Stimulated activated CD4-positive, alpha-beta T cell treated with anti-CD3 and anti-CD28 coated beads, Interleukin-4, amount 100 ng/mL, for 4 hours (primary cell): ENCODE measurements at places on chromosomes 16 and 17.

- DNase-seq = no peak
Observed at GRCh38 chr17:75406222-75406615, 741 bp upstream of the GRB2 start.

- no peak for DNase-seq
Observed at GRCh38 chr17:78458736-78459335, 80.4 kb downstream of the PGS1 start.

DNA sequence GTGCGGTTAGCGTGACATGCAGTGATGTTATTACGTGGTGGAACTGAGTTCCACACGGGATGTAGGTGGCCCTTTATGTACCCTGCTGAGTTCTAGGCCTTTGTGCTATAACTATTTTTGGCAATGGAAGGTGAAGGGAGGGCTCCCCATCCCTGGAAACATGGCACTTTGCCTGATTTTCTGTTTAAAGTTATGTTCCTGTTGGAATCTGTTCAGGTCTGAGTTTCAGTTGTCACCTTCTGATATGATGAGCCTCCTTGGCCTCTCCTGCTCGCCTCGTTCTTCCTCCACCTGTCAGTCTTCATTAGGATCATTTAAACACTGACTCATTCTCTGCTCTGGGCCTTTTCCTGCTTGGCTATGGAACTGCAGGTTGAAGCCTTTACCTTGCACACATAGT is 200.6 kb downstream of the FTO start:
- DNase-seq = no peak

GRCh38 chr16:74896389-74897370 is 88.2 kb downstream of the WDR59 start:
- no peak for DNase-seq

DNA sequence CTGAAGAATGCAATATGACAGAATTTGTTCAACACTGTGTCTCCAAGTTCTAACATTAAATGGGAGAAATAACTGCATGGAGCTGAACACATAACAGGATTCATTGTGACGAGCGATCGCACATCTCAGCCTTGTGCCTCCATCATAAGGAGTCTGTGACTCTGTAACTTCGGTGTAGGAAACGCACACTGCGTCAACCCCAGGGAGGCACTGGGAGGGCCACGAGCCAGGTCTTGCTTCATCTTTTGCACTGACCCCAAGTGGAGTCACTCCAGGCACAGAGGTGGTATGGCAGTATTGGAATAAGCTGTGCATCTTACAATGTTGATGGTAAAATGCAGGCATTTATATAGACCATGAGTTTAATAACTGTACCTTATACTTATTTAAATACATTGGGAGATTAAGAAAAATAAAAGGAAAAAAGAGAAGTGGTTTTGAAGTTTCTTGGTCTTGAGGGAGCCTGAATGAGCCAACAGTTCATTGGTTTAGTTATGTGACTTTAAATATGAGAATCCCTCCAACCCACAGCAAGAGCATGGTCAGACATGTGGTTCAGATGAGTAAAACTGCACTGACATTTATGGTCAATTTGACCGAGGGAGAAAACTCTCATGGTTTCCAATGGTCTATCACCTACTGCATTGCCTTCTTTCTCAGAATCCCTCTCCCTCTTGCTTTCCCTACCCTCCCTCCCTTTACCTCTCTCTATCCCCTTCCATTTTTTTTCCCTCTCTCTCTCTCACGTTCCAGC is 5.7 kb upstream of the PMP22 start:
- no peak for DNase-seq

GRCh38 chr17:4810696-4811290 is 3.8 kb downstream of the PLD2 start:
- DNase-seq = no peak

DNA sequence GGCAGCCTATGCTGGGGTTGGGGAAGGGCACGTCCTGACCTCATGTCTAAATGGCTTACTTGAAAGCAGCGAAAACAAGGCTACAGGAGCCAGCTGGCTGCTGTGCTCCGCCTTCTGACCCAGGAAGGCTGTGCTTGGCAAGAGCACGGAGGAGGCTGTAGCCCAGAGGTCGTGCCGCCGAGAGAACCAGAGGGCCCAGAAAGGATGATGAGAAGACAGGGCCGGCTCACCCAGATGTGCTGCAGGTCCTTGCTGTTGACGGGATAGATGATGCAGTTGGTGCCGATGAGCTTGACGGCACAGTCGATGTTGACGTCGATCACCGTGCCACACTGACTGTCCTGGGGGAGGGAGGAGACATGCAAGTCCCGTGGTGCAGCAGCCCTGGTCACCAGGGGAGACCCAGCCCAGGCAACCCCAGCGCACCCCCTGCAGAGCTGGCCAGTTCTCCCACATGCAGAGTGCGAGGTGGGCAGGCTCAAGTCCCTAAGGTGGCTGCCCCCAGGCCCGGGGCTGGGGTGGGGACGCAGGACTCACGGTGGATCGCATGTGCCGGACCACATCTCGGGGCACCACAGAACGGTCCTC is 20.7 kb downstream of the SPHK1 start:
- DNase-seq = no peak

DNA sequence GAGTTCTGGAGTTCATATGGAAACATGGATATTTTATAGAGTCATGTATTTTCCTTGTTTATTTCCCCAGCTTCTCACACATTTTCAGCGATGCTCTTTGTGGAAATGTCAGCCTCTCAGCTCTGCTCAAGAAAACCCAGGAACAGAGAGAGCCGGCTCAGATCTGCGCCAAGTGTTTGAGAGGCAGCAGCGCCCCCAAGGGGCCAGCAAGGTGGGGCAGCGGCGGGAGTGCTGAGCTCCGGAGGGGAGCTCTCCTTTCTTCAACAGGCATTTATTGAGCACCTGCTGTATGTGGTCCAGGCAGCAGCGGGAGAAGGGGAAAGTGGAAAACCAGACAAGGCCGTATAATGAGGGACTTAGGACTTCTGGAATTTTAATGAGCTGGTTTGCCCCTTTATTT is 421.1 kb upstream of the C16orf82 start:
- peak; percentile 30 for DNase-seq

- no peak for DNase-seq
Observed at GRCh38 chr17:61317779-61318178, 81.9 kb upstream of the TBX2 start.

DNA sequence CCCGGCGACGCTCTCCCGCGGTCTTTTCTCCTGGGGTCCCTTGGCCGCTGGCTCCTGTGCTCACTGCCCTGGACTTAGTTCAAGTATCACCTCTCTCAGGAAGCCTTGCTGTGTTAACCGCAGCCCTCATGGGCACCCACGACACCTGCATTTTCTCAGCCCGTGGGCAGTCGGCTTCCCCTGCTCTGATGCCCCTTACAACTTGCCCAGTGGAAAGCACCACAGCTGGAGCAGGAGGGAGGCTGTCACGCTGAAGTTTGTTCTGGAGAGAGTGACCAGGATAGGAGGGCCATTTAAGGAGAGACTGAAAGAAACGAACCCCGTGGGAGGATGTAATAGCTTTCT is 395 bp downstream of the STXBP4 start:
- no peak for DNase-seq

DNA sequence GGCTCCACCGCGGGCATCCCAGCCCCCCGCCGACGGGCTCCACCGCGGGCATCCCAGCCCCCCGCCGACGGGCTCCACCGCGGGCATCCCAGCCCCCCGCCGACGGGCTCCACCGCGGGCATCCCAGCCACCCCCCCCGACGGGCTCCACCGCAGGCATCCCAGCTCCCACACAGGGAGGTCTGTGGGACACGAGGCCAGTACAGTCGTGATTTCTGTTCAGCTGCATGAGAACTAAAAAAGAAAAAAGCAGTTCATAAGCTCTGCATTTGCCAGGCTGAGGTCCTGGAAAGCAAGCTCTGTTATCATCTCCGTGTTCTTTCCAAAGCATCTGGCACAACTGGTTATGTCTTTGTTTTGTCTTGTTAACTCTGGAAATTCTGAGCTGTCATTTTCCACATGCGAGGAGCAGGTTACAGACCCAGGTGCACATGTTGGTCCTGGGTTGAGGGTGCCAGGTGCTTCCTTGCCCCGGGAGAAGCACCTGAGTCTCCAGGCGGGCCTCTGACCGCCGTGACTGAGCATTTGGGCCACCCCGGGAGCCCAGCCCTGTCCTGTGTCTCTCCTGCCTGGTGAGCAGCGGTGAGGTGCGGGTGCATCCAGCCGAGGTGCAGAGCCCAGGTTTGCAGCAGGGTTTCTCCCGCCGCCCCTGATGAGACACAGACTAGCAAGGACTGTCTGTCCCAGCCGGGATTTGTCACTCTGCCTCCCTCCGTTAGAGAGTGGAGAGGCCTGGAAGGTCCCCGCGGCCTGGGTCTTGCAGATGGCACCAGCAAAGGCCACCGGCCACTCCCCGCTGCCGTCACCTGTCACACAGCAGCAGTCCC is 9.9 kb upstream of the WFIKKN1 start:
- DNase-seq = no peak

GRCh38 chr17:63423251-63423950 is 22.7 kb downstream of the CYB561 start:
- DNase-seq = no peak

- no peak for DNase-seq
Observed at GRCh38 chr17:27624539-27624938, 6.4 kb upstream of the LGALS9 start.

DNA sequence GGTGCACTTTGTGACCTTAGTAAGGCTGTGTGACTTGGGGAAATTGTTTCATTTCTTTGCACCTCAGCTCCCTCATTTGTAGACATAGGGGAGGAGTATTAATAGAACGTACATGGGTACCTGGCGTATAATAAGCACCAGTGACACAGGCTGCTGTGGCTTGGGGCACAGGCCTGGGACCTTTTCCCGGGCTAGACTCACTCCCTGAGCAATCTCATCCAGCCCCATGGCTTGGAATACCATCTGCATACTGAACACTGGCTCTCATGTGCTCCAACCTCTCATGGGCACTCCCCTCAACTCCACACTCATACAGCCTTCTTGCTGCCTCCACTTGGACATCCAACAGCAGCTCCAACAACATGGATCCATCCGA is 41.0 kb upstream of the MRPS23 start:
- no peak for DNase-seq

DNA sequence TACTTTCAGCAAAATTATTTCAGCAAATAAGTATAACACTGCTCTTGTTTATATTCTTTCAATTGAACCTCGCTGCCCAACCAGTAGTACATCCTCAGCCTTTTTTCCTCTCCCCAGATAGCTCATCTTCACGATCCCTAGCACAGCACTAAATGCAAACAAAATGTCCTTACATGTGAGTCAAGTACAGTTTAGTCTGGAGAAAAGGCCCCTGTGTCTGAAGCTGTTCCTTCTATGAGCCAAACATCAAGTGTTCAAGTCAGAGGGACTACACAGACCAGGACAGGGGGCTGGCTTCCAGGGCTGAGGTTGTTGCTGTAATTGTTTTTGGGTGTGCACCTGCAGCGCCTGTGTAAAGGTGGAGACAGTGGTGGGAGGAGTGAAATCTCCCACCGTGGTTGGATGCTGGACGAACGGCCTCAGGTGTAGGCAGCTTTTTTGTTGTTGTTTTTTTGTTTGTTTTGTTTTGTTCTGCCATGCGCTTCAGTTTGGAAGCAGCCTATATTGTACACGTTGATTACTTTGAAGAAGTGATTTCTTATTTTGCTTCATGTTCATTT is 147.1 kb downstream of the PRKCA start:
- no peak for DNase-seq

- DNase-seq = no peak
Observed at GRCh38 chr16:59188029-59188428, 453.9 kb upstream of the GOT2 start.

DNA sequence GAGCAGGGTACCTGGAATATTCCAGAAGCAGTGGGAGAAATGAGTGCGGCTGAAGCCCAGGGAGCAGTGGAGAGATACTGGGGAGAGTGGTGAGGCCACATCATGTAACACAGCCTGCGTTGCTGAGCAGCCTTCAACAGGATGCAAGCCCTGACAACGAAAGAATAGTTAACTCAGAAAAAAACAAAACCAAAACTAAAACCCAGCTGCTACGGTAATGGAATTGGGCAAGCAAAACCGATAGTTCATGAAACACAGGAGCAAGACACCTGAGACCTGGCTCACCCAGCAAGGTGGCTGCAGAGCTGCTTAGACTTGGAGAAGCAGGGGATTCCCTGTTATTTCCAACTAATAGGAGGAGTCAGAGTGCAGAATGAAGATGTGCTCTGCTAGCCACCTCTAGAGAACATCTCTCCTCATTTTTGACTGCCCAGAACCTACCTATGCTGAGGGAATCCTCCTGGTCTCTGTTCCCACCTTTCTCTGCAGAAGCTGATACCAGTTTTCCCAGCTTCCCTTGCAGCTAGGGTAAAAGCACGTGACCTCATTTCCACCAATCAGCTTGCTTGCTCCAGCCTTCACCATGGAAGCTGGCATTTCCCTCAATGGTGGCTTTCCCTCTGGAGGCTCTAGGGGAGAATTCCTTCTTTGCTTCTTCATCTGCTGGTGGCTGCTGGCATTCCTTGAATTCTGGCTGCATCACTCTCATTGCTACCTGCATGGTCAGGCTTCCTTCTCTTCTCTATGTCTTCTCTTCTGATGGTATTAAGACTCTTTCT is 59.4 kb upstream of the XYLT1 start:
- peak; percentile 3 for DNase-seq

- DNase-seq = no peak
Observed at GRCh38 chr17:42684929-42685556, 2.7 kb downstream of the CNTNAP1 start.

- DNase-seq = peak; percentile 11
Observed at GRCh38 chr16:72501739-72502593, 330.0 kb upstream of the PMFBP1 start.

DNA sequence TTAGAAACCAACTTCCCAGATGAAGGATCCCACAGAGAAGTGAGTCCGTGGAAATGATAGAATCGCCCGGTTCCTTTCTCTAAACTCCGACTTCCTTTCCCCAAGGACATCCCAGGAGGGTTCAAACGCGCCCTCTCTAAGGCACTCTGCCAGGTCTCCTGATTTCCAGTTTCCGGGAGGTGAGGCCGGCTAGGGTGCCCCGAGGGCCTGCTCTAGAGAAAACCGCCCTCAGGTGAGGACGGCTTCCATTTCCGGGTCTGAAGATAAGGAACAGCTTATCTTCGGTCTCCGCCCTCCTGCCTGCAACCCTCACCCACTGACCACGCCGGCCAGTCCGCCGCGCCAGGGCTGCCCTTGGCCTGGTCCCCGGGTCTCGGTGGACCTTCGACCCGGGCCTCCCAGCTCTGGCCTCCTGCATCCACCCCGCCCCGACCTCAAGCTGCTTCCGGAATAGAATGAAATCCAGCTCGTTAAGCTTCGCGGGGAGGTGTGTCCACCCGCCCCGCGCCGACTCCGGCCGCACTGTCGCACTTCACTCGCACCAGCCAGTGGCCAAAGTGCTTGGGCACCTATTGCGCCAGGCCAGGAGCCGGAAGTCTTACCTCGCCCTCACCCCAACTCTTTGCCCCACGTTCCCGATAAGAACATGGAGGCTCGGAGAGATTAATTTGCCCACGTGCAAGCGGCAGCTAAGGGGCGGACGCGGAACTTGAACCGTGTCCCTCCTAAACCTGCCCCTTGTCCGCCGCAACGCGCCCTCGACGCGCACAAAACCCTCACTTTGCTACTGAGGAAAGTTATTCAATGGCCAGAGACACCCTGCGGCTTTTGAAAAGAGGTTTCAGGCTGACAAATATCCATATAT is 836 bp upstream of the MMP15 start:
- DNase-seq = peak; percentile 15

DNA sequence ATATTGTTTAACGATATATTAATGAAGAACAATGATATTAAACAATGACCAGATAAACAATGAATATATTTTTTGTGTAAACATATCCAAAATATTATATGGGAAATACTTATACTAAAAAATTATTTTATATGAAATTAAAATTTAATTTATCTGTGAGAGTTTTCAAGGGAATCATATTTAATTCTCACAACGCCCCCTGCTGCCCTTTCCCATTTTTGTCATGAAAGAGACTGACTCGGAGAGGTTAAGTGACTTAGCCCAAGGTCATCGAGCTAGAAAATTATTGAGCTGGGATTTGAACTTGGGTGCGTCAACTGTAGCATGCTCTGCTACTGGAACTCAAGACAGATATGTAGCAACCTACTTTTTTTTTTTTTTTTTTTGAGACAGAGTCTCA is 7.2 kb upstream of the MYCBPAP start:
- peak; percentile 22 for DNase-seq
